ENCODE measurements at places on chromosomes 6 and 20. TPM values are rescaled to one million over a fixed set of nuclear protein-coding genes. Genes with fewer than 3 reads are reported as not detected.

The ZNF512B gene
- total RNA-seq: 6.2 TPM

The SSTR4 gene
- not detected for total RNA-seq

The PRICKLE4 gene
- 1.1 TPM for total RNA-seq

The RPS18 gene
- 3,073 TPM for total RNA-seq

The RIPPLY2 gene
- not detected for total RNA-seq

The SPATS1 gene
- total RNA-seq: not detected

The BMP7 gene
- not detected for total RNA-seq

The ZNF334 gene
- total RNA-seq: 7.9 TPM

The UBE2V1 gene
- 47.8 TPM for total RNA-seq

The ASIP gene
- not detected for total RNA-seq

The ACTL10 gene
- 1.7 TPM for total RNA-seq

The CCN6 gene
- total RNA-seq: not detected

The DST gene
- 1,265 TPM for total RNA-seq

The FOXQ1 gene
- 11.0 TPM for total RNA-seq

The KIF25 gene
- total RNA-seq: not detected

Data from nasal cavity respiratory epithelium epithelial cell of viscerocranial mucosa (primary cell).